ENCODE measurements at places on chromosomes 16 and 17.

DNA sequence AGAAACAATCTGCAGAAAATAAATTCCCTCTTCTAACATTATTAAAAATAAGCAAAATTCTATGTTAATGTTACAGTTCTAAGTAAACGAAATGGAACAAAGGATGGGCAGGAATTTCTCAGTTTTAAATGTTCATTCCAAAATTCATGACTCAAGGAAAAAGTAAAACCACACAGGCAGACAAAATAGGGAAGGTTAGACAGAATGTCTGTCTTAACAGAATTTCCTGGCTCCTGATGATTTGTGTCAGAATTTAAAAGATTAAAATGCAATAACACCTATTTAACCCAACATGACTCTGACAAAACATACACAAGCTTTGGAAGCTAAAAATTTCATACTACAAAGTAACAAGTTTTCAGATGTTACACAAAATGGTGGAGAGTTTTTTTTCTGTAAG lies 42.8 kb downstream of the SPOP start:
- no peak for DNase-seq

GRCh38 chr16:58013201-58013956 lies 12.2 kb downstream of the USB1 start:
- DNase-seq, result no peak

DNA sequence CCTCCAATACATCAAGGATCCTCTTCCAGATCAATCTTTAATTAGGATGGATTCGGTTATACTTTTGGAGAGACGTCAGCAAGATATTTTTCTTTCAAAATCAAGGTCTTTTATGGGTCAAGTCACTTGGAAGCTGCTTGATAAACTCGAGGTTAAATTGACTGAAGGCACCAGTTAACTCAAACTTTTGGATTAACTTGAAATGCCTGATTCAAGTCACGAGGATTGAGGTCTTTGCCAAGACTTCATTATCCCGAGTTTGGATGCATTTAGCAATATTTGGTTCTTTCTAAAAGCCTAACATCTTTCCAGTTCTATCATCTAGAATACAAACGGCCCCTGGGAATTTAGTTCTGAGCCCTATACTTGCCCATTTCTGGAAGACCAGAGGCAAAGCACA lies 82.9 kb downstream of the MYH11 start:
- no peak for DNase-seq

- no peak for DNase-seq
These were observed 5.0 kb downstream of the SLC6A2 start for GRCh38 chr16:55660828-55661227.

GRCh38 chr16:8571061-8571596 lies 19.2 kb downstream of the TMEM114 start:
- DNase-seq, result no peak

DNA sequence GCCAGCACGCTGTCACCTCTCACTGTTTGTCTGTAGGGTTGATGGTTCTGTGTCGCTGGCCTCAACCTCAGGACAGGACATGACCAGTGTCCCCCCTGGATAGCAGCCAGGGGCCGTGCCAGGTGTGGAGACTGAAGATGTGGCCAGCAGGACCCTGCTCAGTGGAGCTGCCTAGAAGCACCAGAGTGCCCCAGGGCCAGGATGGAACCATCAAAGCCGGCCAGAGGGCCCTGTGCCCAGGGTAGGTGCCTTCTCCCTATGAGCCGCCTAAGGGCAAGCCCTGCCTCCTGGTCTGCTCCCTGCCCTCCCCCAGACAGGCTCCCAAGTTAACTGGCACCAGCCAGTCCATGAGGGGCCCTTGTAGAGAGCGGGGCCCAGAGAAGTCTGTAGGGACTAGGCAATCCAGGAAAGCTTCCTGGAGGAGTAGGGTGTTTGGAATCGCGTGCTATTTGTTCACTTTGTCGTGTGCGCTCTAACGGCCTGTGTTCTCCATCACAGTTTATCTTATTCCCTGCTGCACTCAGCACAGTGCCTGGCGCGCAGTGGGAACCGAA lies 546 bp upstream of the NDUFB10 start:
- no peak for DNase-seq

GRCh38 chr16:10616756-10617640 lies 36.6 kb upstream of the EMP2 start:
- DNase-seq, result peak; percentile 9

DNA sequence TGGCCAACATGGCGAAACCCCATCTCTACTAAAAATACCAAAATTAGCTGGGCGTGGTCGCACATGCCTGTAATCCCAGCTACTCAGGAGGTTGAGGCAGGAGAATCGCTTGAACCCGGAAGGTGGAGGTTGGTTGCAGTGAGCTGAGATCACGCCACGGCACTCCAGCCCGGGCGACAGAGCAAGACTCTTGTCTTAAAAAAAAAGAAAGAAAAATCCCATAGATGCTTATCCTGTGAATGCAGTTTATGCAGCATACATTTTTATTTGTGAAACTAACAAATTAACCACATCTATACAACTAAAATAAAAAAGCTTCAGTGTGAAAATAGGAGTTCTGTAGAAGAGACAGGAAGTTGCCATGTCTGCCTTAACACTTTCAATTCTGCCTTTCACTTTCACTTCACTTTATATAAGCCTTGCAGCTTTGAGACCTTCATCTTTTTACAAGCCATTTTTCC lies 7.1 kb downstream of the IGSF6 start:
- no peak for DNase-seq

- DNase-seq, result peak; percentile 45
These were observed 759 bp upstream of the TP53I13 start for GRCh38 chr17:29567554-29568330.

- no peak for DNase-seq
These were observed 80.7 kb downstream of the SNX29 start for GRCh38 chr16:12057266-12057665.

GRCh38 chr17:65902831-65903522 lies 289.0 kb downstream of the CEP112 start:
- DNase-seq, result no peak

GRCh38 chr16:81163671-81164070 lies 67.5 kb upstream of the GCSH start:
- DNase-seq, result no peak

- DNase-seq, result no peak
These were observed 10.7 kb upstream of the PIPOX start for GRCh38 chr17:29032013-29032856.

- no peak for DNase-seq
These were observed 18.9 kb downstream of the GNGT2 start for GRCh38 chr17:49191409-49191916.

- DNase-seq, result no peak
These were observed 227.2 kb upstream of the MON1B start for GRCh38 chr16:76963614-76964315.

GRCh38 chr16:86231321-86231995 lies 278.9 kb upstream of the FOXF1 start:
- DNase-seq, result peak; percentile 17

DNA sequence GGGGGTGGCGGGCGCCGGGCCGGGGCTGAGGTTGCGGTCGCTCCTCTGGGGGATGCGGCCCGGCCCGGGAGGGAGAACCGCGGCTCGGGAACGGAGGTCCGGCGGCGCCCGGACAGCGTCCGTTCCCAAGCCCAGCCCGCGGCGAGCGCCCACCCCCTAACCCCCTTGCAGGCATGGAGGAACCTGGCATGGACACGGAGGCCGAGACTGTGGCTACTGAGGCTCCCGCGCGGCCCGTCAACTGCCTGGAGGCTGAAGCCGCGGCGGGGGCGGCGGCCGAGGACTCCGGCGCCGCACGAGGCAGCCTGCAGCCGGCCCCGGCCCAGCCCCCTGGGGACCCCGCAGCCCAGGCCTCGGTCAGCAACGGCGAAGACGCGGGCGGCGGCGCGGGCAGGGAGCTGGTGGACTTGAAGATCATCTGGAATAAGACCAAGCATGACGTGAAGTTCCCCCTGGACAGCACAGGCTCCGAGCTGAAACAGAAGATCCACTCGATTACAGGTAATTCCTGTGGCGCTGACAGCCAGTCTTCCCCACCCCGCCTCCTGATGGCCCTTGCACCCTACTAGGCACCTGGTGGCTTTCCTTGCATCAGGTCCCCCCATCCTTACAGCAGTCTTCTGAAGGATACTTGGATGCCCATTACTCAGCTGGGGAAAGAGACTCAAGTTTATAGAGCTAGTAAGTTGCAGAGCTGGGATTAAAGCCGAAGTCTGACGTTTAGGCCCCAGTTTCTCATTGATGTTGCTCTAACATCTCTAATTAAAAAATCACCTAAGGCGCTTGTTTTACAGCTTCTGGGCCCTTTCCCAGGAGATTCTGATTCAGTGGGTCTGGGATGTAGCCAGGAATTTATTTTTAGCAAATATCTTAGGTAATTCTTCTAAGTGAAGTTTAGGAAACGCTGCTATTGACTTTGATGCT lies 514 bp downstream of the UBFD1 start:
- no peak for DNase-seq

DNA sequence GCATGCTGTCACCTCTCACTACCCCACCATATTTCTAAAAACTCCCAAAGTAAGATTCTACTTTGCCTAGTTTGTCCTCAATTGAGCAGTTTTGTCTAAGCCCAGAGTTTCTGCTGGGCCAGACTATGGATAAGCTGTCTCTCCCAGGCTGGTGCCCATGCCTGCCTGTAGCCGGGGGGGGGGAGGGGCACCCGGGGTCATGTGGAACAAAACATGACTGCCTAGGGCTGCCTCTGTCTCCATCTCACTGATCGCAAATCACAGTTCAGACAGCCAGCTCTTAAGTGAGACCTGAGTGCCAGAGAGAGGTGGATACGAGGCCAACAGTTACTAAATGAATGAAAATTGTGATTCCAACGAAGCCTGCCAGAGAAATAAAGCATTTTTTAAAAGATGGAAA lies 78.8 kb upstream of the RPRML start:
- DNase-seq, result no peak

DNA sequence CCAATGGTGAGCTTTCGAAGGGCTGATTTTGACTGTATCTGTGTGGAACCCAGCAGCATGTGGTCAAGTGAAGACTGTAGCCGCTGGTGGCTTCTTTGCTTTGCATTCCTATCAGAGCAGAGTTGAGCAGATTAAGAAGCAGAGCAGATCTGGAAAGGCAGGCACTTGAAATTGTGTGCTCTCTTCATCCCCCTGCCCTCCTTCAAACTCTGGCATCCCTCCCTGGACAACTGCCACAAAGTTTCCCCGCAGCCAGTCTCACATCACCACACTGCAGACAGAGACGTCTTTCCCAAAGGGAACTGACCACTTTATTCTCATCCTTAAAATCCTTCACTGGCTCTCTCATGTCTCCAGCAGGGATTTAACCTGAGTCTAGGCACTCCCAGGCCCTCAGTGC lies 237.1 kb upstream of the DYNLRB2 start:
- no peak for DNase-seq

GRCh38 chr17:15658296-15658695 lies 25.8 kb downstream of the TRIM16 start:
- no peak for DNase-seq
